ENCODE measurements at places on chromosomes 1 and 21.

DNA sequence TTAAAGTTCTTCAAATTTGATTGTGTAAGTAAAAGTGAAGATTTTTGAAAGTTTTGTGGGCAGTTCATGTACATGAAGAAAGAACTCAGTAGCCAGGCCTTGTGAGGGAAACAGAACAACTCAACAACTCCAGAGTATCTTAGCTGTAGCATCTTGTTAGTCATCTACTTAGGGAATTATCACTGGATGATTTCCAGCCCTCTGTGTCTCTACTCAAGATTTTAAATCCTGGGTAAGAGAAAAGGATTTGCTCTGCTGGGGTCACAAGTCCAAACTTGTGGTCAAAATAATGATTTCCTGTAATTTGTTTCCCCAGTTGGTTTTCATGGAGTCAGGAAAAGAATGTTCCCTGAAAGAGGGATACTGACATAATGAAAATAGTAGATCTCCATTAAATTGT is 8.2 kb downstream of the OR10T2 start:
- no peak for DNase-seq

- DNase-seq, result peak; percentile 78
These were observed 428.2 kb downstream of the MRPL39 start for GRCh38 chr21:25179116-25179515.

DNA sequence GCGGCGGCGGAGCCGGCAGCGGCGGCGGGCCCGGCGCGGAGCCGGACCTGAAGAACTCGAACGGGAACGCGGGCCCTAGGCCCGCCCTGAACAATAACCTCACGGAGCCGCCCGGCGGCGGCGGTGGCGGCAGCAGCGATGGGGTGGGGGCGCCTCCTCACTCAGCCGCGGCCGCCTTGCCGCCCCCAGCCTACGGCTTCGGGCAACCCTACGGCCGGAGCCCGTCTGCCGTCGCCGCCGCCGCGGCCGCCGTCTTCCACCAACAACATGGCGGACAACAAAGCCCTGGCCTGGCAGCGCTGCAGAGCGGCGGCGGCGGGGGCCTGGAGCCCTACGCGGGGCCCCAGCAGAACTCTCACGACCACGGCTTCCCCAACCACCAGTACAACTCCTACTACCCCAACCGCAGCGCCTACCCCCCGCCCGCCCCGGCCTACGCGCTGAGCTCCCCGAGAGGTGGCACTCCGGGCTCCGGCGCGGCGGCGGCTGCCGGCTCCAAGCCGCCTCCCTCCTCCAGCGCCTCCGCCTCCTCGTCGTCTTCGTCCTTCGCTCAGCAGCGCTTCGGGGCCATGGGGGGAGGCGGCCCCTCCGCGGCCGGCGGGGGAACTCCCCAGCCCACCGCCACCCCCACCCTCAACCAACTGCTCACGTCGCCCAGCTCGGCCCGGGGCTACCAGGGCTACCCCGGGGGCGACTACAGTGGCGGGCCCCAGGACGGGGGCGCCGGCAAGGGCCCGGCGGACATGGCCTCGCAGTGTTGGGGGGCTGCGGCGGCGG is 1.0 kb downstream of the ARID1A start:
- DNase-seq, result no peak

DNA sequence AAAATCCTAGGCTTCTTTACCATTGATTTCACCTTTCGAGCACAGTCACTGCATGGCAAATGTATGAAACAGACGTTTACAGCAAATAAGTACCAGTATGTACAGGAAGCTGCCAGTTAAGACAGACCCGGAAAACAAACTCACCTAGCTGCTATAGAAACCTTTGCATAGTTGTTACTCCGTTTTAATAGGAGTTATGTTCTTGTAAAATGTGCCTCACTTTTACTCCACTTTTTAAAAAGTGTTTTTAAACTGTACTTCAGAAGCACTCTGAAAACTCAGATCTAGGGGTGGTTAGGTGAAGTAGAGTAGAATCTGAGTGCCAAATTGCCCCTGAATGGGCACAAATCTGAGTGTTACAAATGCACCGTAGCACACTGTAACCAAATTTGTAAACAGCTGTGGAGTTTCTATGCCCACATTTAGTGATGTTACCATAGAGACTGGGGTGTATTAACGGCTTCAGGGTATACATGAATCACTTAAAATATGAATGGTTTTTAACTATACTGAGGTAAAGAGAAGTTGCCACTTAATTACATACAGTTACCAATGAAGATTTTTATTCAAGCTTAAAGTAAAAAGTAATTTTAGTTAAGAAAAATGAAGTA is 30.7 kb downstream of the CNIH4 start:
- DNase-seq, result no peak

DNA sequence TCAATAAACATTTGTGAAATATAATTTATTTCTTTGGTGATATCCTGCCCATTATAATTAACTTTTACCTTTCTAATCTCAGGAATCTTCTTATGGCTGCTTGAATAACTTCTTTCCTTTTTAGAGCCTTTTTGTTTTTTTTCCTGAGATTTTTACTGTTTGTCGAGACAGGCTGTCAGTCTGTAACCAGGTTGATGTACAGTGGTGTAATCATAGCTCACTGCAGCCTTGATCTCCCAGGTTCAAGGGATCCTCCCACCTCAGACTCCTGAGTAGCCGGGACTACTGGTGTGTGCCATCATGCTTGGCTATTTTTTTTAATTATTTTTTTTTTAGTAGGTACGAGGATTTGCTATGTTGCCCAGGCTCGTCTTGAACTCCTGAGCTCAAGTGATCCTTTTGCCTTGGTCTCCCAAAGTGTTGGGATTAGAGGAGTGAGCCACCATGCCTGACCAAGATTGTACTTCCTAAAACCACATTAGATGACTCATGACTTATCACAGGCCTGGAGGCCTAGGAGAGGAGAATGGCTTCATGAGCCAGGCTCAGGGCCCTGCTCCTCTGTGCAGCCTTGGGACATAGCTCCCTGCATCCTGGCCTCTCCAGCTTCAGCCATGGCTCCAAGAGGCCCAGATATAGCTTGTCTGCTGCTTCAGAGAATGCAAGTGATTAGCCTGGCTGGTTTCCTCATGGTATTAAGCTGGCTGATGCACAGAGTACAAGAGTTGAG is 48.6 kb downstream of the CTH start:
- DNase-seq, result peak; percentile 57

- DNase-seq, result no peak
These were observed 39.7 kb upstream of the MAP10 start for GRCh38 chr1:232765542-232765941.

GRCh38 chr21:17901458-17902079 is 82.4 kb upstream of the C21orf91 start:
- peak; percentile 48 for DNase-seq

- DNase-seq, result no peak
These were observed 85.7 kb downstream of the ITPKB start for GRCh38 chr1:226653311-226653921.

DNA sequence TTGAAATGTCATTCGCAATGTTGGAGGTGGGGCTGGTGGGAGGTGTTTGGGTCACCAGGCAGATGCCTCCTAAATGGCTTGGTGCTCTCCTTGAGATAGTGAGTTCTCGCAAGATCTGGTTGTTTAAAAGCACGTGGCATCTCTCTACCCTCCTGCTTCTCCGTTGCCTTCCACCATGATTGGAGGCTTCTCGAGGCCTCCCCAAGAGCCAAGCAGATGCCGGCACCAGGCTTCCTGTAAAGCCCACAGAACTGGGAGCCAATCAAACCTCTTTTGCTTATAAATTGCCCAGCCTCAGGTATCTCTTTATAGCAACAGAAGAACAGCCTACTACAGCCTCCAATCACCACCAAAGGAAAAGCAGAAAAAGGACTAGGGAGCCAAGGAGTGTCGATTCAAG is 80.5 kb downstream of the PDE9A start:
- DNase-seq, result no peak

- DNase-seq, result no peak
These were observed 73.3 kb upstream of the SLC44A3 start for GRCh38 chr1:94746635-94747525.

GRCh38 chr1:33606272-33606671 is 133.8 kb downstream of the ZSCAN20 start:
- no peak for DNase-seq

DNA sequence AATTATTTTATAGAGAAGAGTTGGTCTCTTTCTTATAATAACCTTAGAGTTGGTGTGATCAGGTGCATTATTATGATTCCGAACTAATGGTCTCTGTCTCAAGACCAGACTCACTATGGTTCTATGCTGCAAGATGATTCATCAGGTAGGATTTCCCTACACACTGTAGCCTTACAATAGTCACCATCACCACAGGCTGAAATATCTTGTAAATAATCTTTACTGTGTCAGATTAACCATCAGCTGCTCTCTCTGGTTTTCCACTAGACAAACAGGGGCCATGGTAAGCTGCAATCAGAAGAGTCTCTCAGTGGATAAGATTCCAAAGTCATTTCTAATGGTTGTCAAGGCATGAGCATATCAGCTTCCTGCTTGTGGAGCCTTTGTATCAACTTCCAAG is 4.4 kb upstream of the GBP4 start:
- DNase-seq, result peak; percentile 69

DNA sequence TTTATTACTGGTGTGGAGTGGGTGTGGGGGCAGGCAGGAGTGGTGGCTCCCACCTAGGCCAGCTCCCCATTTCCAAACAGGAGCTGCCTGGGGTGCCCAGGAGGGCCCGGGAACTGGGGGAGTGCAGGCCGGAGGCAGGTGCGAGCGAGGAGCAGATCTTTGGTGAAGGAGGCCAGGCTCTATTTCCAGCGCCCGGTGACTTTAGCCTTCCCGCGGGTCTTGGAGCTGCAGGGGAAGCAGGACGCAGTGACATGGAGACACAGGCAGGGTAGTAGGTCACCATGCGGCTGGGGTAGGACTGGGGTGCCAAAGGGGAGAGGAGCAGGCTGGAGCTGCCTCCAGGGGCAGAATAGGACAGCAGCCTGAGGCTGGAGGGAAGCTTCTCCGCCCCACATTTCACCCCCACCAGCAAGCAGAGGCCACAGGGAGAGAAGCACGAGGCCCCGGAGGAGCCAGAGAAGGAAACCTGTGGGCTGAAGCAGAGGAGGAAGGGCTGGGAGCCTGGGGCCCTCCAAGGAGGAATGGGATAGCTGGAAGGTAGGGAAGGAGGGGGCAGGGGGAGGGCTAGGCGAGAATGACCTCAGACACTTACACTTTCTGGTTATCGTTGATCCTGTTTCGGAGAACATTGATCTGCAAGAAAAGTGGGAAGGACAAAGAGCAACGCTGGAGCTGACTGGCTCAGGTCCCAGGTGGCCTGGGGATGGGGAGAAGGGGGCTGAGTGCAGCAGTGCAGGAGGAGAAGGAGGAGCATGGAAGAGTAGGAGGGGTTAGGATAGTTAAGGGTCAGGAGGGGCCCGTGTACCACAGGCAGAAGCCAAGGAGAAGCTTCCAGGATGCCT is 18.2 kb downstream of the TNNT2 start:
- DNase-seq, result no peak

DNA sequence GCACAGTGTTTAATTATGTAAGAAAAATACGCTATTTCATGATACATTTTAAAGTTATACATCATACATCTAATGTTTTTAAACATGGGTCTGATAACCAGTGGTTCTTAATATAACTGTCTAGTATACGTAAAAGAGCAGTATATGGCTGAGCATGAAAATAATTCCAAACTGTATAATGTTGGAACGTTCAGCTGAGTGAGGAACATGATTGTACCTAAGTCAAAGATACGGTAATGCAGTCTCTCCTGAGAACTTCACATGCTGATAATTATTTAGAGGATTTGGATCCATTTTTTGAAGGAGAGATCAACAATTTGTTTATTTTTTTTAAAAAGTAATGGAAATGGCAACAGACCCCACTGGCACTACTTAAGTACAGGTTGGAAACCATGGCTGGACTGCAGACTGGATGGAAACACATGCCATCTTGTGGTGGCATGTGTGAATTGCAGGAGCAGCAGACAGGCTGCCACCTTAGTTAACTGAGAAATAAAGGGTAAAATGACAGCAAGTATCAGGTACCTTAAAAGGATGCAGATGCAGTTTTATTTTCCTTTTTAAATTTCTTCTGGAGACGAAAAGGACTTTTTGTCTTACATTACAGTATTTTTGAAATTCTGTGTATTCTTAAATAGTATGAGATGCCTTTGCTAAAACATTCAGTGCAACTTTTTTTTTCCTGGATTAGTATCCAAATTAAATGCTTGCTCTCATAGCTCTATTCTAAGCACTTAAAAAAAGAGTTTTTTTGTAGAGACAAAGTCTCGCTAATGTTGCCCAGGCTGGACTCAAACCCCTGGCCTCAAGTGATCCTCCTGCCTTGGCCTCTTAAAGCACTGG is 73.8 kb downstream of the MTR start:
- DNase-seq, result no peak

DNA sequence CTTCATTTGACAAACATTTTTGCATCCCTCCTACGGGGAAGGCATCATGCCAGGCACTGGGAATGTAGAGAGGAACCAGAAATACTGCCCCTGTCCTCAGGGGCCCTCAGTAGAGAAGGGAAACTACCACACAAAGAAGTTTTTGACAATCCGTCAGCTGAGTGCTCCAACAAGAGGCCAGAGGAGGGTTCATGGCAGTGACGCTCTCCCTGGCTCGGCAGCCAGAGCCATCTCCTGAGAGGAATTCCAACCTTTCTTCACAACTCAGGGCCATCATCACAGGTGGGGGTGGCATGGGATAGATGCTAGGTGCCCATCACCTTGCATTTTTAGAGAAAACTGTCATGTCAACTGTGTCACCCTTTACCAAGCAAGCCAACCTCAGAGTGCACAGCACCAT is 154.1 kb downstream of the HIVEP3 start:
- DNase-seq, result no peak

- no peak for DNase-seq
These were observed 35.9 kb downstream of the HEATR1 start for GRCh38 chr1:236568285-236568894.

GRCh38 chr1:182101415-182102042 is 40.0 kb upstream of the ZNF648 start:
- no peak for DNase-seq

DNA sequence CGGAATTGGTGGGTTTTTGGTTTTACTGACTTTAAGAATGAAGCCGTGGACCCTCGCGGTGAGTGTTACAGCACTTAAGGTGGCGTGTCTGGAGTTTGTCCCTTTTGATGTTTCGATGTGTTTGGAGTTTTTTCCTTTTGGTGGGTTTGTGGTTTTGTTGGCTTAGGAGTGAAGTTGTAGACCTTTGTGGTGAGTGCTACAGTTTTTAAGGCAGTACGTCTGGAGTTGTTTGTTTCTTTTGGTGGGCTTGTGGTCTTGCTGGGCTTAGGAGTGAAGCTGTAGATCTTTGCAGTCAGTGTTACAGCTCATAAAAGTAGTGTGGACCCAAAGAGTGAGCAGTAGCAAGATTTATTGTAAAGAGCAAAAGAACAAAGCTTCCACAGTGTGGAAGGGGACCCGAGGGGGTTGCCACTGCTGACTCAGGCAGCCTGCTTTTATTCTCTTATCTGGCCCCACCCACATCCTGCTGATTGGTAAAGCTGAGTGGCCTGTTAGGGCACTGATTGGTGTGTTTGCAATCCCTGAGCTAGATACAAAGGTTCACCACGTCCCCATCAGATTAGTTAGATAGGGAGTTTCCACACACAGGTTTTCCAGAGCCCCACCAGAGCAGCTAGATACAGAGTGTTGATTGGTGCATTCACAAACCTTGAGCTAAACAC is 20.9 kb downstream of the HENMT1 start:
- DNase-seq, result no peak

- no peak for DNase-seq
These were observed 26.8 kb downstream of the RAB3B start for GRCh38 chr1:51963592-51964308.
